ENCODE measurements at places on chromosomes 12 and 14.

- DNase-seq: no peak
Measured at GRCh38 chr12:121033625-121034349, 5.3 kb downstream of the OASL start.

DNA sequence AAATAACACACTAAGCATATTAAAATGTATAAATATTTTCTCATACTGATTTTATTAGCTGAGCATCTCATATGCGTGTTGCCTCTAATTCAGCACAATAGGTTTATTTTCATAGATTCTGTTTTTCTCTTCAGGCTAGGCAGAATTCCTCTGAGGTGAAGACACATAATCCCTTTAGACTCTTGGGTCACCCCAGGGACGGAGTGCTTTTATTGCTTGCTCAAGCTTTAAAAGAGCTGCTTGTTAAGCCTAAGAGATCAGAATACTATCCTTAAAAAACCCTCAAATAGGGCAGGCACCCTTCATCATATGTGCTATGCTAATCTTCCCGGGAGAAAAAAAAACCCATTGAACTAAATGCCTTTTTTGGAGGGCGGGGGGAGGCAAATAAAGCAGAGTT is 390.1 kb downstream of the KCNH5 start:
- DNase-seq: no peak

DNA sequence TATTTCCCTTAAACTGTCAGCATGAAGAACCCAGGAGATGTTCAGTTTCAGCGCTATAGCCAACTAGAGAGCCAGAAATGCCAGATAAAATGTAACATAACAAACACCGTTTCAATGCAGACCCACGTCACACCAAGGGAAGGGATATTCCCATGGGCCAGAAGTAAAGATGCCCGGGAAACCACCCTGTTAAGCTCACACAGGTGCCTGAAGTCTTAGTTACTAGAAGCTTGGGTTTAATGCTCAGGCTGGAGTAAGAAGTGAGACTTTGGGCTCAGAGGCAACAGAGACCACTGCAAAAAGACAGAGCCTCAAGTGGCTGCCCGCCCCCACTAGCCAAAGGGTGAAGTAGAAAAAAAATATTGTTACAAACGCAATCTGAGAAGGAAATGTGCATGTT is 52.3 kb downstream of the SYNE3 start:
- DNase-seq: no peak

GRCh38 chr12:131085125-131085815 is 131.6 kb downstream of the ADGRD1 start:
- no peak for DNase-seq

DNA sequence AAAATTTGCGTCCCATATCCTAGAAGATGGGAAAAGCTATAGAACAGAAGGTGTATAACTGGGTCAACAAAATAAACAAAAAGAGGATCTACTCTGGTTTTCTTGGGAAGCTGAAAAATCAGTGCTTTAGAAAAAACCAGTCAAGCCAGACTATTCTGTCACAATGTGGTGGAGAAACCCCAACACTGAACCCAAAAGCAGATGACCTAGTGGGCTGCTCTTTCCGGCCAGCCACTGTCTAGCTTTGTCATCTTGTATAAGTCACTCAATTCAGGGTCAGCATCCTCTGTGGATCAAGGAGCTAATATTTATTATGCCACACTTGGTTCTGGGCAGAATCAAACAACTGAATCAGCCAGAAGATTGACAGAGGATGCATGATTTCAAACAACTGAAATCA is 26.6 kb upstream of the TMCC3 start:
- DNase-seq: no peak

DNA sequence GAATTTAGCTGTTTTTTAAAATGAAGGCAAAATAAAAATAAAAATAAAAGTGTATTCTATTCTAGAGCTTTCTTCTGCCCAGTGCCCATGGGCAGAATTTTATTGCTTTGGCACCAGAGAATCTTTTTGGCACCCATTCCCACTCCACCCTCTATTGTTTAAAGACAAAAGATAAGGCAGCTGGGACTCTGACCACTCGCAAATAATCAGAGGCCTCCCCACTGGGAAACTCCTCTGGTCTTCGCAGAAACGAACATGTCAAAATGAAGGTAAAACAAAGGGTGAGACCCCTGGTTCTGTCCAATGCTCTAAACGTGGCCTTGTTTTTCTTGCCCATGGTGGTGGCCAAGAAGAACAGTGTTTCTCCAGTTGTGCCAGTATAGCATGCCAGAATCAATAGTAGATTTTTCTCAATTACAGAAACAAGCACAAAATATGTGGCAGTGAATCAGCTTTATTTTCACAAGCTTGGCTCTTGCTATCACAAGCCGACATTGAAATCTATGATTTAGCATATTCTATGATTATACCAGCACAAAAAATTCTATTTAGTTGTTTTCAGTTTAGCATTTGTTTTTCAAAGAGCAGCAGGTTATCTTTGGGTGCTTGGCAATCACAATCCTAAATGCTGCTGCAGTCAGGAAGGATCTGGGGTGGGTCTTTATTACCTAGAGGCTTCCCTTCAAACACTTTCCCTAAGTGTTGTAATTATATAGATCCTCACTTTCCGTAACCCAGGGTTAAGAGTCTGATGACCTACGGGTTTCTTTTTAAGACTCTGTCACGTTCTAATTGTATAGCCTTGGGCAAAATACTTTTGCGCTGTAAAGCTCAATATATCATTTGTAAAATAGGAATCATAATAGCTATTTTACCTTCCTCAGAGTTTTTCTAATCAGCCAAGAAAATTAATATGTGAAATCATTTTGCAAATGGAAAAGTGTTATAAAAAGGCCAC is 50.5 kb downstream of the KITLG start:
- DNase-seq: no peak

DNA sequence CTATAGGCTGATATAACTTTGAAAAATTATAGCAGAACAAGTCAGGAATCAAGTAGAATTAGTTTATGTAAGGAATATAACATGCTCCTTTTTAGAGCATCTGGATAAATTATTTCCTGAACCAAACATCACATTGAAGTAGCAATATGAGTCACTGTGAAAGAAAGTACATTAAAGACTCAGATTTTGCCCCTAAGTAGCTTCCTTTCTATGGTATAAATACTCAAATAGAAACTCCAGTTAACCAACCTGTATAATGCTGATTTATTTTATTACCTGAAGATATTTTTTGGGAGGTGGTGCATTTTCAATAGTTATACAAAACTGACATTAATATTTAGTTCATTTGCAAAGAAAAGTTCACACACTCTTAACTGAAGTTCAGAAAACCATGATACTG is 312.1 kb downstream of the ITPR2 start:
- no peak for DNase-seq
